ENCODE measurements at places on chromosomes 6 and 20.

- no peak for DNase-seq
Observed at GRCh38 chr20:49583669-49584417, 15.9 kb upstream of the PTGIS start.

GRCh38 chr6:148509800-148510581 is 167.4 kb downstream of the SASH1 start:
- no peak for DNase-seq

DNA sequence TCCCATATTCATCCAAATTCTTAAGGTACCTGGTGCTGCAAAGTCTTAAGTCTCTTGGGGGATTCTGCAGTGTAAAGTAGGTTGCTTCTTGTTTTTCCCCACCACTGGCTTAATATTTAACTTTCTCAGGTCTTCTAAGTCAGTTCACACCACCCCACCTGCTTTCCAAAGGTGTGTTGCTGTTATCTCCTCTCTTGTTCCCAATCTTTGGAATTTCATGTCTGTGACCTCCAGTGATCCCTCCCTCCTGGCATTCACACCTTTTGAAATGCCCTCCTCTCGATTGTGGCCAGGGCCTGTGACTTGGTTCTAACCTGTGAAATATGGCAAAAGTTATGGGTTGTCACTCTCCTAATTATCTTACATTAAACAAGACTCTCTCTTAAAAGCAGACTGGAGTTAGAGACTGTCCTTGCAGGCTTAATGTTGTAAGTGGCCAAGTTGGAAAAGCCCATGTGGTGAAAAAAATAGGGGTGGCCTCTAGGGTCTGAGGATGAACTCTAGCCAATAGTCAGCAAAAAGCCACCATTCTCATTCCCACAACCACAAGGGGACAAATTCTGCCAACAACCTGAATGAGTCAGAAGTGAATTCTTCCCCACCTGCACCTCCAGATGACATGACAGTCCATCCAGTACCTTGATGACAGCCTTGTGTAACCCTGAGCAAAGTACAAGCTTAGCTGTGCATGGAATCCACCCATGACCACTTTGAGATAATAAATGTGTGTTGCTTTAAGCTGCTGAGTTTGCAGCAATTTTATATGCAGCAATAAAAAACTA is 45.1 kb downstream of the ADGRF1 start:
- DNase-seq = no peak

- DNase-seq = no peak
Observed at GRCh38 chr20:56865055-56865454, 235.9 kb downstream of the TFAP2C start.

DNA sequence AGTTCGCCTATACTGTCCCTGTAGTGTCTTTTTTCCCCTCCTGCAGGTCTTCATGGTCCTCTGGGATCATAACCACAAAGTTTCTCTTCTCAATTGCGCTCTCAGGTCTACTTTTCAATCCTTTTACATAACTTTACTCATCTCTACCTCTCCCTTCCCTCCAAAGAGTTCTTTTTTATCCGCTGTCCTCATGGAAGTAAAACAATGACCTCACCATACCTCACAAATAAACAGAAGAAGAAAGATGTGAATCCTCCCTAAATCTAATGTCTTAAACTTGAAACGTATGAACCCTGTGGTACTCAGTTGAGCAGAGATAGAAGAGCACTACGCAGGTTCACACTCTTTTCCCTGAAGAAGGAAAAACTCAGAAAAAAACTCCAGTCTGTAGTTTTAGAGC is 12.1 kb upstream of the HLA-DQA1 start:
- DNase-seq = no peak

DNA sequence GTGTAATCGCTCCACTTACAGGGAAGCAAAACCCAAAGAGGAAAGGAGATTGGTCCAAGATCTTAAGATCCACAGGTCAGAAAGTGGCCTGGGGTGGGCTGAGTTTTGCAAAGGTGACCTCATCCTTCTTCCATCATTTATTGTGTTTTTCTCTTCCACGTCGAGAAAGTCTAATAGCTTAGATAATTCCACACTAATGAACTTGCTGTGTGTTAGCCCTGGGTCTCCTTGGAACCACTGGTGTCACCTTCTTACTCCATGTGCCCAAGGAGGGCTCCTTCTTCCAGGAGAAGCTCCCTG is 1.7 kb downstream of the SLC13A3 start:
- DNase-seq = no peak

DNA sequence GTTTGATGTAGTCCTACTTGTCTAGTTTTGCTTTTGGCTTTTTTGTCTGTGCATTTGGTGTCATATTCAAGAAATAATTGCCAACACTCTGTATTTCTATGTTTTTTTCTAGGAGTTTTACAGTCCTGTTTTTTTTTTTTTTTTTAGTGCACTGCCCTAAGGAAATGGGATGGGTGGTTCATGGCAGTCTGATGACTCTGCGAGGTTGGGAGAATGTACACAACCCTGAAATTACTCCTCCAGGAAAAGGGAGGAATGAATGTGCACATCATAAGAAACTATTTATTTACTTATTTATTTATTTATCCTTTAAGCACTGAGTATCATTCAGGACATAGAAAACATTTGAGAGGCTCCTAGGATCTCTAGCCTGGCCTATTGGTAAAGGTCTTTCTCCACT is 15.2 kb upstream of the SLC17A5 start:
- no peak for DNase-seq

DNA sequence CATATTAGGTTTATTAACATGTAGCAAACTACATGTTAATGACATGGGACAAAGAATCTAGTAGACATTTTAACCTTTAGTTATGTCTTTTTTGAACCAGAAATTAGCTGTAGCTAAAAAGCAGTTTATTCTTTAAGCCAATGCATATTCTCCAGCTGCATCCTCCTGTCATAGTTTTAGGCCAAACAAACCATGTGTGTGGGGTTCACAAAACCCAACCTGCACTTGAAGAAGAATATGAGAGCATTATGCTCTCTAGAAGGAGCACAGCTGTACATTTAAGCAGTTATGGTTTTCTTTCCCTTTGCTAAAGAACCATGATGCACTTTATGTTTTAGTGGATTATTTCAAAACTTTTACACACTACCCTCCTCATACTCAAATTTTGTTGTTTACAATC is 46.2 kb downstream of the AKIRIN2 start:
- no peak for DNase-seq

GRCh38 chr20:14710951-14711350 is 373.5 kb upstream of the FLRT3 start:
- no peak for DNase-seq

GRCh38 chr6:804317-804716 is 111.4 kb upstream of the EXOC2 start:
- DNase-seq = no peak

DNA sequence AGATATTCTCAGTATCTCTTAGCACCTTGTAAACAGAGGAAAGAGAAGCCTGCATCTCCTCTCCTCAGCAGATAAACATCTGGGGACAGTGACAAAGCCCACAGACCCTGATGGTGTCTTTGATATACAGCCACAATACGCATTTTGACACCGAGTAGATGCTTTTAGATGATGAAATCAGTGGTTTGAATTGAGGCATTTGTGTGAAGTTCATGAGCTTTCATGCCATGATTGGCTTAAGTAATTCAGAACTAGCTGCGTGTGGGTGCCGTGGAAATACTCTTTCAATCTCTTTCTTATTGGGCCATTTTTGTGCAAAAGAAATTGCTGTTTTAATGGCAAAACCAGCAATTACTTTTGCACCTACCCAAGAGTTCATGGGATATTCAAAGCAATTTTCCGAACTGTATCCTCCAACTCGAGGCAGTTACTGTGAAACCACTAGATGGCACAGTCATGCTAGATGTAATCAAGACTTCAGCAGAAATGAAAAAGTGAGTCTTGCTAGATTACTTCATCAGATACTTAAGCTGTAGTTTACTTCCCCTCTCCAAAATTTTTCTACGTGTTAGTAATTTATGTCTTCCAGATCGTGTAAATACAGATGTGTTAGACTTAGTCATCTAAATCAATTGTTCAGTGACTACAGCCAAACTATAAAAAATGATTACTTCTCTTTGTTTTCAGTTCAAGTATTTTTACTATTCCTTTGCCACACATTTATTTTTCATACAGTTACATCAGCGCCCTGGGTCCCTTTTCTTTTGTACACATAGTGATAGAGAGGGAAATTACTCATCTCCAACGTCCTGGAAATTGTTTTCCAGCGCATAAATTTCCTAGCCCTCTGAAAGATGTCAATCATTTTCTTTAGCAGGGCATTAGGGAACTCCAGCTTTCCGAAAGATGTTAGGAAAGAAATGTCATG is 49.4 kb downstream of the IYD start:
- no peak for DNase-seq

DNA sequence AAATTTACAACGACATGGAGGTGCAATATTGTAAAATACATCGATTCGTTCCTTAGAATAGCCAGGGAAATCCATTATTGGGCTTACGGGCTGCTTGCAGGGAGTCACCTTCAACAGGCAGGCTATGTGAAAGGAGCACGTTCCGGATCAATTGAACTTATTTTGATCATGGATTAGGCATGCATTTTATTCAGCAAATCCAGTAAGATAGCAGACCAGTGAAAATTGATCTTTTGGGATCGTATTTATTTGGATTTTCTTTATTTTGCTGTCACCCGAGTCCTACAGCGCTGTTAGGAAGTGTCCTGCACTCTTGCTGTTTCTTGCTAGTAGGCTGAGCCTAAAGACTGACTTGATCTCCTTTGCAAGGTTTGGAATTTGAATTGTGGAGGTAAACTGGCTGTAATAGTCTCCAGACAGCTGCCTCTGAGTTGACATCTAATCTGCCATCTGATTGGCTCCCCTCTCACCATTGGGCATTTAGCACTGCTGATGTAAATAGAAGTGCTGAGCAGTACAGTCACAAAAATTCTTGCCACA is 3.0 kb downstream of the ARID1B start:
- no peak for DNase-seq

GRCh38 chr6:108294297-108294726 is 542 bp upstream of the AFG1L start:
- DNase-seq = no peak

- DNase-seq = no peak
Observed at GRCh38 chr6:134458857-134459657, 141.1 kb upstream of the SGK1 start.

- no peak for DNase-seq
Observed at GRCh38 chr6:122788208-122788607, 850 bp upstream of the SMPDL3A start.

DNA sequence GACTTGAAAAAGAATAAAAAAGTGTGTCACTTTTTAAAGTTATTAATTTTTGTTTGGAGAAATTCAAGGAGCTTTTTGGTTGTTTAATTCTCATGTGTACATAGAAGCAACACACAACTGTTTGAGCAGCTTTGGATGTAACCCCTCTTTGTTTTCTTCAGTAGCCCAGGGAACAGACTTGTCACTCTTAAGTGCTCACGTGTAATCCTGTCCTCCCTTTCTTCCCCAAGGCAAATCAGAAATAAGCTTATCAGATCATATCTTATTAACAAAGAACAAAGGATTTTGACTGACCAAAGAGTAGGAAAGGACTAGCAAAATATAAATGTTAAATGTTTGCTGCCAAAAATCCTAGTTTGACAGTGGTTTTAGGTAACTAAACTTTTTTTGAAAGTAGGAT is 7.3 kb upstream of the FLRT3 start:
- DNase-seq = no peak

- no peak for DNase-seq
Observed at GRCh38 chr20:32365564-32365963, 7.4 kb downstream of the ASXL1 start.

- no peak for DNase-seq
Observed at GRCh38 chr6:130936933-130937332, 109.7 kb downstream of the SMLR1 start.

- DNase-seq = no peak
Observed at GRCh38 chr6:9593554-9593953, 821.3 kb downstream of the TFAP2A start.

- DNase-seq = no peak
Observed at GRCh38 chr6:123997223-123997622, 193.6 kb downstream of the NKAIN2 start.

DNA sequence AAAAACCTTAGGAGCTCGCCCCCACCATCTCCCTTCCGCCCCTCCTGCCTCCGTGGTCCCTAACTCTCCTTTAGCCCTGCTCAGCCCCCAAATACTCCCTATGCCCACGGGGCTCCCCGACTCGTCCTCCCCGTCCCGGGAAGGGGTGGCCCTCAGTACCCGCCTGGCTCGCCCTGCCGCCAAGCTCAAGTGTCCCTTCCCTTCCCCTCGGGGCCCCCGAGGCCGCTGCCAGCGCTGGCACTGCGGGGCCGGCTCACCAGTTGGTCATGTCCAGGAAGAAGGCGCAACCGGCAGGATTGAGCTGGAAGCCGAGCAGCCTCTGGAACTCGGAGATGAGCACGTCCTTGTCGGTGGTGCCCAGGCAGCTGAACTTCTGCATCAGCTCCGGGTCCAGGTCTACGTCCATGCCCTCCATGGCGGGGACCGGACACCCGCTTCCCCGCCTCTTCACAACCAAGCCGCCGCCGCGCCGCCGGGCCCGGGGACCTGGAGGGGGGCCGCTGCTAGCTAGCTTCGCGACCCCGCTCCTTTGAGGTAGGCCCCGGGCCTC is 303 bp downstream of the ILRUN start:
- no peak for DNase-seq

DNA sequence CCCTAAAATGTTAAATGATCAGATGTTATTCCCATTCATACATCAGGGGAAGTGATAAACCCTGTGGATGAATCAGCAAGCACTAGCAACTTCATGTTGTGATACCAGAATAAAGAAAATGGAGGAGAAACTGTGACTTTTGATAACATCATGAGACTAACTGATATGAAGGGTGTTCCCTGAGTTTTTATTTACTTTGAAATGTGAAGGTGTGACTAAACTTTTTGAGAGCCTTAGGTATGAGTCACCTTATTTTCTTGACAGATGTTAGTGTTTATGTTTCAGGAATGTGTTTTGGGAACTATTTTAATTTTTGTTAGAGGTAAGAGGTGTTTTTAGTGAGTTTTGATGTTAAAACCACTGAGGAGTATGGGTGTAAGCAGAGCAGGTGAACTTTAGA is 4.4 kb downstream of the PARD6B start:
- DNase-seq = no peak

DNA sequence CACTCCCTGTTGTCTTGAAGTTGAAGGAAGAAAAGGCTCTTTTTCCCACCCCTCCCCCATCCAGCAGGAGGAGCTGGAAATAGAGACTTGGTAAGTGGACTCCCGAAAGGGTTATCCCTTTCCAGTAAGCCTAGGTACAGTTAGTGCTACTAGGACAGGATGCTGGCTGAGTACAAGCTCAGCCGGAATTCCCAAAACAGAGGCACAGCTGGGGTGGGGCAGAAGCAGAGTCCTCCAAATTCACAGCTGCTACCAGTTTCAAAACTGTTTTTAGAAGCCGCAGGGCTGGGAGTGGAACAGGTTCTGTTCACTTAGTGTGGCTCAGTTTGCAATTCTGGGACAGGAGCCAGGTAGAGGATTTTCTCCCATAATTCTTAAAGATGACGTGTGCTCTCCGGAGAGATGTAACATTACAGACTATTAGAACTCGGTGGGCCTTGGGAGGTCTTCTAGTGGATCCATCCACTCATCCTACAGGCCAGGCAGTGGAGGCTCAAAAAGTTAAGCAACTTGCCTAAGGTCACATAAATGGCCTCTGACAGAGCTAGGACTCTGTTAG is 19.0 kb upstream of the UTRN start:
- DNase-seq = peak; percentile 27

- no peak for DNase-seq
Observed at GRCh38 chr6:47303342-47303741, 6.4 kb downstream of the TNFRSF21 start.

- no peak for DNase-seq
Observed at GRCh38 chr20:57794036-57794435, 84.2 kb upstream of the PMEPA1 start.

Data from thoracic aorta (tissue), 2 donors.